ENCODE measurements at places on chromosomes 1 and 21.
A peak's percentile ranks its signal among the peaks of the same experiment; 100 is the strongest.

DNA sequence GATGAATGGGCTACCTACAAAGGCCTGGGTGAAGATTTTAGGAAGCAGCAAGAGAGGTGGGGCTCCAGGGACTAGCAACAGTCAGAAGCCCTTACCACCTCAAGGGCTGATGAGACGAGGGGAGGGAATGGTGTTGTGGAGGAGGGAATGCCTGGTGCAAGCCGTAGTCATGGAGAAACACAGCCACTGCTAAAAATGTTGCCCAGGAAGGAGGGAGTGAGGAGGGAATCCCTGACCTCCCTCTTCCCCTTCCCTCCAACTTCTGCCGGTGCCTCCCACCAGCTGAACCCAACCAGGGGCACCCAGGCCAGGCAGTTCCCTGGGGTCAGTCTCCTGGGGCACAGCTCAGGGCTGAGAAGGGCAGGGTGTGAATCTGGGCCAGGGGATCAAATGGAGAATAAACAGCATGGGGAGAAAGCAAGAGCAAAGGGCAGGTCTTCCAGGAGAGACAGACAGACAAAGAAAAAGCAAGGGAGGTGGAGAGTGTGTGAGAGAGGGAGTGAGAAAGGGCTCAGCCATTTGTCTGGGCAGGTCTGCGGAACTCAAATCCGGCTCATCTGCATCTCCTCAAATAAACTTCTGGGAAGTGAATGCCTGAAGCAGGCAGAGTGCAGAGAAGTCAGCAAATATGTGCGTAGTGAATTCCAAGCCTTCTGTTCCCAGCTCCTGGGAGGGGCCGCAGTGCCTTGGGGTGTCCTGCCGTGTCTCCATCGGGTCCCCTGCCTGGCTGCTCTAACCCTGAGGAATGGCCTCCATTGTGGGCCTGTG, 27.1 kb upstream of the POU3F1 start:
- DNase-seq: no peak

- DNase-seq: peak; percentile 24
These were observed 23.3 kb downstream of the CYP2J2 start for GRCh38 chr1:59903141-59903754.

DNA sequence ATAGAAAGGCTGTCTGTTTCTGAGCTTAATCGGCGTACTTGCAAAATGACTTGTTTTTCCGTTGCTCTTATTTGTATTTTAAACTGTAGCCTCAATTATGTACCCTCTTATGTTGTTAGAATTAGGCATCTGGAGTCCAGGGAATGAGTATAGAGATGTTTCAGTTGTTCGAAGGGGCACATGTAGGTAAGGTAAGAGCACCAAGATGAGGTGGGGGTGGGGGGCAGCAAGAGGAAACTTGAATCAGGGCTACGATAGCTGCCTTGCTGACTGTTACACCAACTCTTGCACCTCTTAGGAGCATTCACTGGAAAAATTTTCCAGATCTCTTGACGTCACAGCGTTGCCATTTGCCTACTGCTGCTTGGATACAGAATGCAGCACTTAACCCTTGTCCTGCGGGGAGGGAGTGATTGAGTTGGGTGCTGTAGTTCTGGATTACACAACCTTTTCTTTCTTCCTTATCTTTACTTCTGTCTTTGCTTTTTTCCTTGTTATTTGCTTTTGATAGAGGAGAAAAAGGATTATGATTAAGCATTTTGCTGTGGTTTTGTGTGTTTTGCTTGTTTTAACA, 3.2 kb downstream of the ATP1B1 start:
- DNase-seq: peak; percentile 62

DNA sequence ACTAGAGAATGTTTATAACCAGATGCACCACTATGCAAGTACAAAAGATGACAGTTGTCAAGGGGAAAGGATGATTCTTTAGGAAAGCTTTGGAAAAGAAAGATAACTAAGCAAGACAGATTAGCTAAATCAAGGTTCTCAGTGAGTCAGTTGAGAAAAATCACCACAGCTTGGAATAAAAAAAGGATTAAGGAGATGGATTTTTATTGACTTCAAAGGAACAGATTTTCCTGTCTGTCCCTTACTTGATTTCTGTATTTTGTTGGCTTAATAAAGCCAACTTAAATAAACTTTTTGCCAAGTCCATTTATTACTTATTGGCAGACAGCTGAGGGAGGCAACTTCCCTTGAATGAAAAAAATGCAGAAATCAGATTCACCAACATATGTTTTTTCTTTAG, 93.9 kb downstream of the NR5A2 start:
- DNase-seq: no peak

GRCh38 chr1:151763990-151764389, 694 bp upstream of the MRPL9 start:
- DNase-seq: no peak
